Fibroblast of the aortic adventitia (primary cell): ENCODE measurements at places on chromosomes 7 and 10. TPM values are rescaled to one million over a fixed set of nuclear protein-coding genes. Genes with fewer than 3 reads are reported as not detected.
A peak's percentile ranks its signal among the peaks of the same experiment; 100 is the strongest.

GRCh38 chr7:122748195-122748594 lies 45.5 kb upstream of the RNF148 start:
- no peak for DNase-seq

GRCh38 chr7:101173752-101174244 lies 6.3 kb downstream of the NAT16 start:
- no peak for DNase-seq

- no peak for DNase-seq
Measured at GRCh38 chr10:114304571-114305421, 65.7 kb downstream of the VWA2 start.

- peak; percentile 91 for DNase-seq
Measured at GRCh38 chr7:23022258-23022769, 8.4 kb upstream of the HYCC1 start.

GRCh38 chr10:79056736-79057391 lies 11.9 kb upstream of the ZMIZ1 start:
- no peak for DNase-seq

DNA sequence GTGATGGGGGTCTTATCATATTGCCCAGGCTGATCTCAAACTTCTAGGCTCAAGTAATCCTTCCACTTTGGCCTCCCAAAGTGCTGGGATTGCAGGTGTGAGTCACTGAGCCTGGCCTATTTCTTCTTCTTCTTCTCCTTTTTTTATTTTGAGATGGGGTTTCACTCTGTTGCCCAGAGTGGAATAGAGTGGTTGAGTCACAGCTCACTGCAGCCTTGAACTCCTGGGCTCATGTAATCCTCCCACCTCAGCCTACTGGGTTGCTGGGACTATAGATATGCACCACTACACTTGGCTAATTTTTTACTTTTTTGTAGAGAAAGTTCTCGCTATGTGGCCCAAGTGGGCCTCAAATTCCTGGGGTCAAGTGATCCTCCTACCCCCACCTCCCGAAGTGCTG lies 124.3 kb downstream of the SKIDA1 start:
- DNase-seq: peak; percentile 12

GRCh38 chr10:11516431-11516746 lies 95.1 kb downstream of the USP6NL start:
- DNase-seq: peak; percentile 17

- DNase-seq: peak; percentile 57
Measured at GRCh38 chr10:75211007-75211691, 553 bp downstream of the VDAC2 start.

DNA sequence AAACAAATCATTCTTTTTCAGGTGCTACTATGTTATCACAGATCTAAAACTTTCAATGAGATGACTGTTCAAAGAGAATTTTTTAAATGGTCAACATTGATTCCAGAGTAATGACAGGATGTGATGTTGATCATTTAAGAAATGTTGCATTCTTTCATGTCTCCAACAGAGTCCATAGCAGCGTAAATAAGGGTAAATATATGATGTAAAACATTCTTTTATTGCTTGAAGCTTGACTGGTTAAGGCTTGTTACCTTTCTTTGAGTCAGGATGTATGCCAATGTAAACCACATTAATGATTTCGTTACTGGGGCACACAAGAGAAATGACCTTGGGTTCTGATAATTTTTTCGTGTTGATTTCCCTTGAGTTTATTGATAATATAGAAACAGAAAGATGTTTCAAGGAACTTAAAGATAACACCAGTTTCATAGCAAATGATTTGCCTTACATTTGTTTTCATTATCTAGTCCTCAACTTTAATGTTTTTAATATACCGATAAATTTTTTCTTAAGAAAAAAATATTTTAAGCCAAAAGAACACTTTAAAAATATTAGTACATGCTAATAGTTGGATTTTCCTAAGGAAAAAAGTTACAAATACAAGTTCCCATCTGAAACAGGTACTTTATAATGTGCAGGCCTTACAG lies 3.5 kb downstream of the STK17A start:
- no peak for DNase-seq

GRCh38 chr7:99762680-99763327 lies 21.2 kb downstream of the CYP3A4 start:
- DNase-seq: peak; percentile 81

- no peak for DNase-seq
Measured at GRCh38 chr10:121104476-121105111, 253.4 kb downstream of the WDR11 start.

DNA sequence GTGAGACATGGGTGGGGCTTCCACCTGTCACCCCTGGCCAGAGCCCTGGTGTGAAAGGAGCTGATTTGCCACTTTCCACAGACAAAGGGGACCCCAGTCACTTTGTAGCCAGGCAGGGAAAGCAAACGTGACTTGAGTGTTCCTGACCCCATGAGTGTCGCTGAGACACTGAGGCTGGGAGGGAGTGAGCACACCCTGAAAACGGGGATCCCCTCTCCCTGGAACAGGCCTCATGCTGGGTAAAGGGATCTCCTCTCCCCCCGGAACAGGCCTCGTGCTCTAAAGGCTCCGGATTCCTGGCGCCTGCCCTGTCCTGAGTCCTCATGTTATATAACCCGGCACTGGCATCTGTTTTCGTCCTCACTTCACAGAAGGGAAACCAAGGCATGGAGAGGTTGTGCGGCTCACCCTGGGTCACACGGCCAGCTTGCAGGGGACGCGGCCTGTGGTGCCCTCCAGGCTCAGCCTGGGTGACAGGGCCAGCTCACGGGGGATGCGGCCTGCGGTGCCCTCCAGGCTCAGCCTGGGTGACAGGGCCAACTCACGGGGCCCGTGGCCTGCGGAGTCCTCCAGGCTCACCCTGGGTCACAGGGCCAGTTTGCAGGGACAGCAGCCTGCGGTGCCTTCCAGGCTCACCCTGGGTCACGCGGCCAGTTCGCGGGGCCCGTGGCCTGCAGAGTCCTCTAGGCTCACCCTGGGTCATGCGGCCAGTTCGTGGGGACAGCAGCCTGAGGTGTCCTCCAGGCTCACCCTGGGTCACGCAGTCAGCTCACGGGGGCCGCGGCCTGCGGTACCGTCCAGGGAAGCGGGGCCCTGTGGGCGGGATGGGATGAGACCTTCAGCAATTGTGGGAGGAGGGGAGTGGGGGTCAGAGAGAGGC lies 104.7 kb downstream of the PDGFA start:
- DNase-seq: no peak

DNA sequence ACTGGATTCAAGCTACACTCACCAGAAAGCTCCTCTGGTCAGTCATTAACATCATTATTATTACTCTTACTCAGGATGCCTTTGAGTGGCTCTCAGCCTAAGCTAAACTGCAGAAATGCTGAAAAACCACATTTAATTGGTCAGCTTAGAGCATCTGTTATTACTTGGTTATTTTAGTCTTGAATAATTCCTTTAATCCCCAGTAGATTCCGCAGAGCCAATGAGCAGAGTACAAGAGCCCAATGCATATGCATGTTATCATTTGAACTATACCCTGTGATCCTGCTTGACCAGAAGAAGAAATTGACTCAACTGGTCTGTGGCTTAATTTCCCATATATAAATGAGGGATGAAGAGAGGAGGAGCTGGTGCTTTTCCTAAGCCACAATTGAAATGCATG lies 417.6 kb upstream of the C7orf33 start:
- no peak for DNase-seq

- no peak for DNase-seq
Measured at GRCh38 chr7:42606193-42606905, 305.5 kb downstream of the C7orf25 start.

- DNase-seq: no peak
Measured at GRCh38 chr10:78706726-78707540, 361.8 kb upstream of the ZMIZ1 start.

GRCh38 chr7:142250705-142251104 lies 7.2 kb downstream of the PRSS58 start:
- no peak for DNase-seq

GRCh38 chr10:11144626-11145494 lies 127.2 kb downstream of the CELF2 start:
- no peak for DNase-seq

DNA sequence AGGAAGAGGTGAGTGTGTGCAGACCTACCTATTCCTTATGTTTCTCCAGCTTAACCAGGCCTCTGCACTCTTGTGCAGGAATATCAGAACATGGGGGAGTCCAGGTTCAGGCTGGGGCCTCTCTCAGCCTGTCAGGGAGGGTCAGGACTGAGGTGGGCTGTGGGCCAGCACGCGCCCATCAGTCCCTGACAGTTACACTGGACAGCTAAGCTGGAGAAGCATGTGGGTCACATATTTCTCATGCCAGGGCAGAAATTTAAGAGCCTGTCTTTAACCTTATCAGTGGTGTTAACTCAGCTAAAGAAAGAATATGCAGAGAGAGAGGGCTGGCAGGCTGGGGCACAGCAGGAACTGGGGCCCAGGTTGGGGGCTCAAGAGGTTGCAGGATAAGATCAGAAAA lies 8.7 kb upstream of the POLD2 start:
- peak; percentile 36 for DNase-seq

- no peak for DNase-seq
Measured at GRCh38 chr7:44322631-44323363, 2.6 kb downstream of the CAMK2B start.

- no peak for DNase-seq
Measured at GRCh38 chr7:155869784-155870076, 57.5 kb upstream of the SHH start.

- no peak for DNase-seq
Measured at GRCh38 chr10:23368816-23369640, 24.4 kb upstream of the C10orf67 start.

DNA sequence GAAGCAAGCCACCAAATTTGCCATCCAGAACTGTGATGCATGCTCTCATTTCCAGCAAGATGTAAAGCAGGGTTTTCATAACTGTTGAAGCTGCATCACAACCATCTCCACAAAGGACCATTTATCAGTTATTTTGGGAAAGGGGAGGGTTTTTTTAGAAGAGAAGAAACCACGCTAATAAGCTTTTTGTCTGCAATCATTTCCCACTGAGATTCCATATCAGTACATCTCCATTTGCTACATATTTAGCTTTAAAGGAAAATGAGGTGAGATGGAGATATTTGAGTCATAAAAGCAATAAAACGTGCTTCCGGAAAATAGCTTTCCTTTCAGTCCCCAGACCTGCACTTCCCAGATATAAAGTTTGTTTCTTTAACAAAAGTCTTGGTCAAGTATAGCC lies 258.2 kb downstream of the FRMD4A start:
- DNase-seq: no peak

DNA sequence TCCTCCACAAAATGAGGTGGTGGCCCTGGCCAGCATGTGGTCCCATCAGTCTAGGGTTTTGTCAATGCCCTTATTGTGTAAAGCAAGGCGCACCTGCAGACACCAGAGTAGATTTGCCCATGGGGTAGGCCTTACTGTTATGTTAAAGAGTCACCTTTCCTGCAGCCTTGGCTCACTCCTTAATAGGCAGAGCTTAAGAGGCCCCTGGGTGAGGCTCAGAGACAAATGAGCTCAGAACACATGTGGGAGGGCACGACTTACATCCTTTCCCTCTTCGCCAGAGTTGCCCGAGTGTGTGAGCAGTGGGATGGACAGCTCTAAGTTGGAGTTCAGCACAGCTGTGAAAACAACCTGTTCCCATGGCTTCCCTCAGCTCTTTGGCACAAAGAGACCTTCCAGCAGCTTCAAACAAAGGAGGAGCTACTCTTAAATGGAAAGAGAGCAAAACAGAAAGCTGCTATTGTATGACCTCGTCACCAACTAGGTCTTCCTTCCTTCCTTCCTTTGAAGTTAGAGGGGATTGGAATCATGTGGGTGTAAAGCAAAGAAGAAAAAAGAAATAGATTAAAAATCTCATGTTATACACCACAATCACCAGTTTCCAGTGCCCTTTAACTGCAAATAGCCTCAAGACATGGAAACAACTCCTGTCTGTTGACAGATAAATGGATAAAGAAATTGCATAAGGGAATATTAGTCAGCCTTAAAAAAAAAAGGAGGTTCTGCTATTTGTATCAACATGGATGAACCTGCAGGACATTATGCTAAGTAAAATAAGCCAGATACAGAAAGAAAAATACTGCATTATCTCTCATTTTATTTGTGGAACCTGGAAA lies 11.9 kb upstream of the XPNPEP1 start:
- DNase-seq: peak; percentile 79

DNA sequence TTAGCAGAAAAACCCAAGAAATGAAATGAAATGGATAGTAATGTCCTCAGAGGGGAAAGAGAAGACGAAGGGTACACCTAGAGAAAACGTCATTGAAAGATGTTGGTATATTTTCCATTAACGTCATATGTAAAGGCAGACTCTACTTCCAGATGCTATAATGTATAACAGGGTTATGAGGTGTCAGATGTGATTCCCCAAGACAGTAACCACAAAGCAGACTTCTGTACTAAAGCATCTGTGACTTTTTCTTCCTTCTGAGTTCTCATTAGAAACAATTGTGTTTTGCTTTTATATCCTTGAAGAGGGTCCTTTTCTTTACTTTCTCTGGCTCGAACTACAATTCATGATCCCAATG lies 37.4 kb downstream of the LRRC72 start:
- no peak for DNase-seq

GRCh38 chr7:151744656-151745638 lies 132.0 kb downstream of the PRKAG2 start:
- DNase-seq: peak; percentile 75

DNA sequence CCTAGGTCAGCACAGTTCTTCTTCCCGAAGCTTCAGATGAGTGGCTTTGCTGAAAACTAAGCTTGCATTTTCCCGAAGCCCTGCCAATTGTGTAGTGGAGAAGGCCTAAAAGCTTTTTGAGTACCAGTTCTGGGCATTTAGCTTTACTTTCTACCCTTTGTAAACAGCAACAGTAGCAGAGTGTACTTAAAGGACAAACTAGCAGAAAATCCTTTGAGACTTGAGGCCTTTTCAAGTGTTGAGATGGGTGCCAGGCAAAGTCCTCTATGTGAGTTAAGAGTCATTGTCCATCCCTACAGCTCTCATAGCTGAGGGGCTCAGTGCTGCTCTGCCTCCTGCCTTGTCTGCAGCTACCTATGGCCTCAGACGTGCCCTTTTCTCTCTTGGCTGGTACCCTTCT lies 368.2 kb downstream of the CCSER2 start:
- no peak for DNase-seq

GRCh38 chr7:142689439-142690120 lies 59.7 kb upstream of the PRSS1 start:
- DNase-seq: peak; percentile 4

Gene PTN
- 12.8 and 28.7 TPM in 2 replicates for total RNA-seq

Gene GIMAP6
- total RNA-seq: 0.18 and 0.74 TPM in 2 replicates

Gene ACSM6
- not detected in 2 replicates for total RNA-seq

Gene TMEM176A
- total RNA-seq: not detected in 2 replicates

Gene TMEM229A
- 3.8 TPM in 1 of 2 replicates, not detected in the other for total RNA-seq

Gene SLC16A9
- total RNA-seq: 0.25 and 1.5 TPM in 2 replicates

Gene TSPAN13
- total RNA-seq: 4.3 TPM in 1 of 2 replicates, not detected in the other

Gene HELLS
- 19.7 and 139 TPM in 2 replicates for total RNA-seq

Gene GRM3
- total RNA-seq: not detected in 2 replicates

Gene ADRA2A
- total RNA-seq: 0.82 and 2.6 TPM in 2 replicates

Gene ASB10
- total RNA-seq: not detected in 2 replicates

Gene OPALIN
- not detected in 2 replicates for total RNA-seq

Gene MRLN
- not detected in 2 replicates for total RNA-seq

Gene MBL2
- total RNA-seq: not detected in 2 replicates

Gene WDR11
- 72.6 and 86.1 TPM in 2 replicates for total RNA-seq

Gene RINT1
- total RNA-seq: 10.2 and 18.1 TPM in 2 replicates
